Right ventricle myocardium superior (tissue), 1 donor: ENCODE measurements at places on chromosomes 12 and 14.

DNA sequence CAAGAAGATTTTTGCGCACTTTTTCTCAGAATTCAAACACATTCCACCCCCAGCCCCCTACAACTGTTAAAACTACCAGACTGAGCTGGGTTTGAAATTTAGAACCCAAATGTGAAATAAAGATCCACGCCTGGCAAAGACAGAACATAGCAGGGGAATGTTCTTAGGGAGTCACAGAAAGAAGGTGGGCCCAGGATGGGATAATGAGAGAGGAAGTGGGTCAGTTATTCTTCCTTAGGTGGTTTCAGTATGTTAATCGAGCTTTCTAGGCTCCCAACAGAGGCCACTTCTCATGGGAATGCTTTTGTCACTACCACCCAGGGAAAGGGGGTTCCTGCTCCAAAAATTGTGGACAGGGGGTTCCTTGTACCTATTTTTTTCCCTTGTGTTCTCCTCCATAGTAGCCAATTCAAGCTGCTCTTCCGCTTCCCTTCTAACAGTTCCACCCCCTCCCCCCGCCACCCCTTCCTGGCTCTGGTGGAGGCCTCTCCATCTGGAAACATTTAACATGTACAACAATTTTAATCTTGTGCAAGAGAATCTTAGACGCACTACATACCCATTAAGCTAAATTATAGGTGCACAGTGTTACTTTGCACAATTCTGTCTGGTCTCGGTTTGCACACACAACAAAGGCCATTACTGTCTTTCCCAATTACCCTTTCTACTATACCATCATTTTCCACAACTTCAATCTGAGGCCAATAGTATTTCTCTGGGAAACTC lies 218.1 kb downstream of the MON2 start:
- DNase-seq: peak; percentile 87

- DNase-seq: no peak
Observed at GRCh38 chr12:130351326-130351725, 13.6 kb downstream of the PIWIL1 start.

DNA sequence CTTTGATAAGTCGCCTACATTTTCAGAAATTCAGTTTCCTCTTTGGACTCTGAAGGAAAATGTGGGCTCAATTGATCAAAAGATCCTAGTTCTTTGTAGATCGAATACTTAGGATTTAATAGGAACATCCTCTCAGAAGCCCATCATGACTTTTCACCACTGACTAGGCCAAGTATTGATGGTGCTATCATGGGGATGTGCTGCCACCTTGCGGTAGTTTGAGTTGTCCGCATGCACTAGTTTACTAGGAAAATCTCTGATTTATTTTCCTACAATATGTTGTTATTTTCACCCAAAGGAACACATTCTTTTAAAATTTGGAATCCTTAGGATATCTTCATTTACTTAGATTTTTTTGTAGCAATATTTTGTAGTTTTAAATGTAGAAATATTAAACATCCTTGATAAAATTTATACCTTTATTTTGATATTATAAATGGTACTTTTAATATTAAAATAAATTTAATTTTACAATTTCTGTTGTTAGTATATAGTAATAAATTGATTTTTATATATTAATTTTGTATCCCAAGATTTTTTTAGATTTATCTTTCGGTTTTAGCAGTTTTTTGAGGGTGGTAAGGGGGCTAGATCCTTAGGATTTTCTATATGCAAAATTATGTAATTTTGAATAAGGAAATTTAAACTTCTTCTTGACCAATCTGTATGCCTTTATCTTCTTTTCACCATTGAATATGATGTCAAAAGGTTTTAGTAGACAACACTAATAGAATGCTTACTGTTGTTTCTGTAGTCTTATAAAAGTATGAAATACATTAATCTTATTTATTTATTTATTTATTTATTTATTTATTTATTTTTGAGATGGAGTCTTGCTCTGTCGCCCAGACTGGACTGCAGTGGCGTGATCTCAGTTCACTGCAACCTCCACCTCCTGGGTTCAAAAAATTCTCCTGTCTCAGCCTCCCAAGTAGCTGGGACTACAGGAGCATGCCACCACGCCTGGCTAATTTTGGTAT lies 52.9 kb upstream of the OR9K2 start:
- peak; percentile 74 for DNase-seq

- DNase-seq: no peak
Observed at GRCh38 chr12:128976120-128976738, 123.0 kb downstream of the GLT1D1 start.

DNA sequence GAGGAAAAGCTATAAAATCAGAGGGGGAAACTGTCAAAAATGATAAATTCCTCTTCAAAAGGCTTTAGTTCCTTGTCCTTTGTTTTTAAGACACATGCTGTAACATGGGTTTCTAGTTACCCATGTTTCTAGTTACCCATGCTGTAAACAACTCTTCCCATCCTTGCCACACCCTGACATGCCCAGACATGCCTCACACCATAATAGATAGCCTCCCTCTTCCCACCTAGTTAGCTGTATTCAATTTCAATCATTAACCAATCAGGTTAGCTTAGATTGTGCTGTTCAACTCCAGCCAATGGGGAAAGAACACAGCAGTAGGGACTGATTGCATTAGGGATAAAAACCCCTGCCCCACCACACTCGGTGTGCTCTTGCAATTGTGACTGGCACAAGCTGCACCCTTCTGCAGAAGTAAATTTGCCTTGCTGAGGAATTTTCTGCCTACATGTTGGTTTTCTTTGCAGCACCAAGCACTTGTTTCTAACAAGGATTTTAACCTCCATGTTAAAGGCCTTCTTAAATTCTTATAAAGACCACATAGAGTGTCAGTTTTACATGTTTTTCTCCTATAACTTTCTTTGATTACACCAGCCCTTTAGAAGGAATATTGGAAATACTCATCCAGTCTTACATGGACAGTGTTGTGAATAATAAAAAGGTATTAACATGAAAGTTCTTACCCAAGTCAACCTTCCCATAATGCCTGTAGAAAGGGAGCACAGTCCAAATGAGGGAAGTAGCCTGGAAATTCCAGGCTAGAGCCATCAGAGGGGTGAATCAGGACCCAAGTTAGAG lies 32.5 kb upstream of the LALBA start:
- DNase-seq: no peak

DNA sequence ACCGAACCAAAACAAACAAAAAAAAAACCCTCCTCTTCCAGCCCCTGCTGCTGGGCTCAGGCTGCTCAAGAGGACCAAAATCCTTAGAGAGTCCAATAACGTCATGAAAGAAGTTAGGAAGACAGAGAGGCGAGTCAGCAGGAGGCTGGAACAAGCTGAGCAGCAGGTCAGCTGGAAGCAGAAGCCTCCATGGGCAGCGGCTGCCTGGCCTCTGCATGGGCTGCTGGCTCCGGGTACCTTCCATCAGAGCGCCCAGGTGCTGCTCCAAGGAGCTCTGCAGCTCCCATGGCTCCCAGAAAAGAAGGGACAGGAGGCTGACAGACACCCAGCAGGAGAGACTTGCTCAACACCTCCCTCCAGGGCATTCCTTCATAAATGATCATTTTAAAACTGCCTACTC lies 3.2 kb upstream of the KRT2 start:
- DNase-seq: no peak

DNA sequence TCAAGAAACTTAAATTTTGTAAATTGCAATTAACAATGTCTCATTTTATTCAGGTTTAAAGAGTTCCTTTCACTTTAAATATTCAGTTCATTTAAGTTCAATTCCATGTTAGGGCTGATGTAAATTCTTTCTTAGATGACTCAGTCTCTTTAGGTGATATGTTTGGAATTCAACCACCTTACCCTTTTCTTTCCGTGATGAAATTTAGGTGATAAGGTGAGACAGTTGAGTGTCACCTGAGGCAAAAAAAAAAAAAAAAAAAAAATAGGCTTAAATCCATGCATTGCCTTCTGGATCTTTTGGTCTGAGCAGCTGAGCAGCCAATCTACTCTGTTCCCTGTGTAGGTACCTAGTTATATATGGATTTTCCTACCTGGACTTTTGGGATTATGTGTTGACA lies 299.5 kb downstream of the DAD1 start:
- DNase-seq: no peak

DNA sequence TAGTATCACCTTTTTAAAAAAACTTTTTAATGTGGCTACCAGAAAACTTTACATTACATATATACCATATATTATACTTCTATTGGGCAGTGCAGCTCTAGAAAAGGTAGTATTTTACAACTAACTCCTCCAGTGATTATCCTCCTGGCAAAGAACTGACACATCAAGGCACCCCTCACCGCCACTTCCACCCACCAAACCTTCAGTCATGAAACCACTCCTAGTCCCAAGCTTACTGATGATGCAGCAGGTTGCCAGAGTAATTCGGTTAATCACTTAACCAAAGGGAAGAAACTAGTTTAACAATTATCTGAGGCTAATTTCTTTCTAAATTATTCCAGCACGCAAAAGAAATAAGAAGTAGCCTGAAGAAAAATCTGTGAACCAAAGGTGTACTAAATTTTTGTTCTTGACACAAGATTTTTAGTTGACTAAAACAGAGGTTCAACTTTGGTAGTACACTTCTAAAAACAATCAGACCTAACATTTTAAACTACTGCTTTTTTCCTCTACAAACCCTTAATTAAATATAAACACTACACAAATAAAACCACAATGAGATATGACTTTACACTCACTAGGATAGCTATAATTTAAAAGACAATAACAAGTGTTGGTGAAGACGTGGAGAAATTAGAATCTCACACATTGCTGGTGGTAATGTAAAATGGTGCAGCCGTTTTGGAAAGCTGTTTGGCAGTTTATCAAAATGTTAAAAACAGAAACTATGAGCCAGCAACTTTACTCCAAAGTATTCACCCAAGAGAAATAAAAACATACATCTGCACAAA lies 16.7 kb downstream of the SPPL3 start:
- DNase-seq: no peak

DNA sequence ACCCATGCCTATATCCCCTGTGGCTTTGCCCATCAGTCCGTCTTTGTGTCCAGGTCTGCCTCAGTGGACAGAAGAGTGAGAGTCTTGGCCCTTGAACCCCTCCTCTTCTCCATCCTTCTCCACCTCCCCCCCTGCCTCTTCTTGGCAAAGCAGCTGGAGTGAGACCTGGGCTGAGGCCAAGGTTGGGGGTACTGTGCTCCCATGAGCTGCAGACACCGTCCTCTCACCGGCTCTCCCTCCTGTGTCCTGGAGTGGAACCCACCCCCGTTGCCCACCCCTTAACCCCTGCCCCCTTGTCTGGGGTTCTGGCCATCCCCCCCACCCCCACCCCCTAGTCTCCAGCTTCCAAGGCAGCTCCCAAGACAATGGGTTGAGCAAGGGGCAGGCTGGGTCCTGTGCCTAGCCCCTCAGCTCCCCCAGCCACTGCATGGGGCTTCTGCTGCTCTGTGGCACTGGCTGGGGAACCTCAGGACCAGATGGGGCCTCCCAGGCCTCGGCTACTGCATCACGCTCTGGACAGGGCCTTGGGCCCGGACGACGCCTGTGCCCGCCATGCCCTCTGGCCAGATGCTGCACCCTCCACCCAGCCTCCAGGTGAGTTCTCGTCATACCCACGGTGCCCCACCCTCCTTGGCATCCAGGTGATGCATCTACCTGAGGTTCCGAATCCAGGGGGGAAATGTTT lies 35.7 kb downstream of the RTL1 start:
- peak; percentile 32 for DNase-seq

GRCh38 chr12:100897240-100897639 lies 102.7 kb downstream of the ANO4 start:
- DNase-seq: no peak
